ENCODE measurements at places on chromosomes 1 and 21. TPM values are rescaled to one million over a fixed set of nuclear protein-coding genes. Genes with fewer than 3 reads are reported as not detected.
A peak's percentile ranks its signal among the peaks of the same experiment; 100 is the strongest.

DNA sequence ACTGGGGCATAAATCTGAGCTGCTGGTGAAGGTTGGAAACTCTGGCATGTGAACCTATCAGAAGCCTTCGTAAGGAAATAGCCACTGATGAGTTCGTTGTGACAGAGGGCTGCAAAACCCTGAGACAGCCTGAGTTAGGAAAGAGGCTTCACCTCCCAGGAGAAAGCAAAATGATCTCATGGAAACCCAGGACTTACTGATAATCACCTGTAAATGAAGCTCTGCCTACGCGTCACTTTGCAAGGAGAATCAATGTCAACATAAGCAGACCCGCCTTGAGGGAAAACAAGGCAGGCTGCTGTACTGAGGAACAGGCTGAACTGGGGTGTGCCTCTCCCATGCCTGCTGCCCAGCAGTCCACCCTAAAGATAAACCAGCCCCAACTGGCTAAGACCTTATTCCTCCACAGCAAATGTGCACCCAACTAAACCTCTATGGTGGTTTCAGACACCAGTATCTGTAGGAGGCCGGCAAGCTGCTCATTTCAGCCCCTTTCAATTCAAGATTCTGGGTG, 46.8 kb upstream of the SLC44A3 start:
- DNase-seq: no peak

DNA sequence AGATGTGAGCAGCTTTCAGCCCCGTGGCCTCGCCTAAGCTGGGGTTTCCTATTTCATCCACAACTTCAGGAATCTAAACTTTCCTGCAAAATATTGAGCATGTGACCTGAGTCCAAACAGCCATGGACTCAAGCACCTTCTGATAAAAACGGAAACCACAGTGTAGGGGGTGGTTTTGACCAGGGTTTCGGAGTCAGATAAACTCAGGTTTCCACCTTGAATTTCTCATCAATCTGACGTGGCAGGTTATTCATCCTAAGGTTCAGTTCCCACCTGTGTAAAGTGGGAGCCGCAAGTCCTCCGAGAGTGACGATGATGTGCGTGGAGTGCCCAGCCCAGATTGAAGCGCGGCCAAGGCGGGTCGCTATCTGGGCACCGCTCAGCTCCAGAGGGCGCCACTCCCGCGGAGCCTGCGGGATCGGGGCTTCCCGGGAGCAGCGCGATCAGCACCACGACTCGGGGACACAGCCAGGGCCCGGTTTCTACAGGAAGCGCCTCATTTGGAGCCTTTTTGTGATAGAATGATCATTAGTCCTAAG, 871 bp upstream of the ETS2 start:
- DNase-seq: no peak

DNA sequence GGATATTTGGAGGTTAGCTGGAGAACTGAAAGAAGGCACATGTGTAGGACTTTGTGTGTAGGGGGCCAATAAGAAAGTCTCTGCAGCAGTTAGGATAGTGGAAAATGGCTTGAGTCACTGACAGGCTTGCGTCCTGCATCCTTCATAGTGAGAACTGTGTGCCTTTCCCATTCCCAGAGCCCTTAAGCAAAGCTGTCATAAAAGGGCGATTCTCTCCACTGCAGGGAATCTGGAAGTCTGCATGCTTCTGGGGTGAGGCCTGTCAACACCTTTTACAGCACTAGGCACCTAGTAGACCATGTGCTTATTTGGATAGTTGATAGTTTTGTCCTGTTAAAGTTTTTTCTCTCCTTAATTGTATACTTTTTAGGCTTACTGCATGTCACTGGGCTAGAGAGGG, 39.4 kb upstream of the MACF1 start:
- DNase-seq: peak; percentile 37

DNA sequence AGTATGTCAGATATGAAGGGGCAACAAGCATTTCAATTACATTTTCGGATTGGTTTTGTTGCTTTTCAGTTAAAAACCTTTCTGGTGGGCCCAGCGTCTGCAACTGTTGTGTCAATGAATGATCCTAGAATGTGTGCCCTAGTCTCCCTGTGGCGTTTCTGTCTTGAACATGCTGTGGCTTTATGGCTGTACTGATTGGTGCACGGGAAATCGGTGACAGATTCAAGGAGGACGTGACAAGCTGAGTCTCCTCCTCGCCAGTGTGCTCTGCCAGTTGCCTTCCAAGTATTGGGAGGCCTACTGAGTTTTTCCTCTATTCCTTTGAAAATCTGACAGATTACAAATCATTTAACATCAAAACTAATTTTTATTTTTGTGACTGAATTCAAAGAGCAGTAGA, 127.6 kb downstream of the ZP4 start:
- no peak for DNase-seq

- DNase-seq: no peak
These were observed 12.1 kb downstream of the PRKACB start for GRCh38 chr1:84156210-84156621.

DNA sequence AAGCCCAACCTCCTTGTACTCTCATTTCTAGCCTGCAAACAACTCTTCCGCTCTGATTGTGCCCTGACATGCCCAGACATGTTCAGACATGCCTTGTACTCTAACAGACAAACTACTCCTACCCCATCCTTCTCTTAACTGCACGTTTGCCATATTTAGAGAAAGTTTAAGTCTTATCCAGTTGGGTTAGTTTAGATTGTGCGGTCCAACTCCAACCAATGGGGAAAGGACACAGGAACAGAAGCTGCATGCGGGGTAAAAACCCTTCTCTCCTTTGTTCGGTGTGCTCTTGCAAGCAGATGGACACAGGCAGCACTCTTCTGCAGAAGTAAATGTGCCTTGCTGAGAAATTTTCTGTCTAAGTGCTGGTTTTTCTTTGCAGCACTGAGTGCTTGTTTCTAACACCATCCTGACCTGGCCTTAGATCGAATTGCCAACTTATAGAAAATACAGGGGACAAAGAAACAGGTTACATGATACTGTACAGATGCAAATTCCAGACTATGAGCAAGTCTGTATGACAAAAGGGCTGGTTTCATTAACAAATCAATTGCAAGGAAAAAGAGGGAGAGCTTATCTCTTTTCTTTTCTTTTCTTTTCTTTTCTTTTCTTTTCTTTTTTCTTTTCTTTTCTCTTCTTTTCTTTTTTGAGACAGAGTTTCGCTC, 35.8 kb upstream of the IFNGR2 start:
- peak; percentile 19 for DNase-seq

FALEC gene
- total RNA-seq: not detected

SPRR1A gene
- total RNA-seq: not detected

CCT8 gene
- total RNA-seq: 433 TPM

PLXNA2 gene
- 2.3 TPM for total RNA-seq

MYOG gene
- total RNA-seq: not detected

MSH4 gene
- total RNA-seq: not detected

CD101 gene
- 0.28 TPM for total RNA-seq
